ENCODE measurements at places on chromosomes 2 and 18.

DNA sequence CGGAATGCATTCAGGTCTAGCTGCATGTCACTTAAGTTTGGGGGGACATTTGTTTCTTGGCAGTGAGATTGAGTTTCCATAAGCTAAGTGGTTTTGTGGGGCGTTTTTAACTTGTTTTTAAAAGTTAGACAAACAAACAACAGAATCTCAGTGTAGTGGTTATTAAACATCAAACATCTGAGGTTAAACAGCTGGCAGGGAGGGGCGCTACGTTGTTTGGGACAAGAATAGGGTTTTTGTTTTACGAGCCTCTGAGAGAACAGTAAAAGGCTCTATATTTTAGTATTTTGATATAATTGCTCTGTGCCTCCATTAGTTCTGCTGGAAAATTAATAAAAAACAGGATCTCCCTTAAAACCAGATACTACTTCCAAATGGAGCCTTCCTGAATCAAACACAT lies 41.6 kb upstream of the TMEM177 start:
- no peak for DNase-seq

- no peak for DNase-seq
Observed at GRCh38 chr18:7415081-7415894, 151.8 kb upstream of the PTPRM start.

- no peak for DNase-seq
Observed at GRCh38 chr2:171553858-171554257, 31.6 kb downstream of the CYBRD1 start.

DNA sequence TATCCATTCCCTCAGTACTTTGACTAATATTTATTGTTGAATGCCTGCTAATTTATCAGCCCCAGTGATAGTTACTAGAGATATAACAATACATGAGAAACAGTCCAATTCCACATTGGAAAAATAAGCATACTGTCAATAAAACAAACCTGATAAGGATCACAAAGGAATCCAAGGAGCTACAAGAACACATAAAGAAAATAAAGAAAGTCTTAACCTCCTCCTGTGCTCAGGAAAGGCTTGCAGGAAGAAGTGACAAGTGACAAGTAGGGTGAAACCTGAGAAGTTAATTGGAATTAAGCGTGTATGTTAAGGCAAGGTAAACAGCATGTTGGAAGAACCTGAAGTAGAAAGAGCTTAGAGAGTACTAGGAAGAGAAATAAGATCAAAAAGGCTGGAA lies 20.3 kb upstream of the ASNSD1 start:
- DNase-seq: no peak

- no peak for DNase-seq
Observed at GRCh38 chr2:135203944-135204343, 151.9 kb downstream of the RAB3GAP1 start.

DNA sequence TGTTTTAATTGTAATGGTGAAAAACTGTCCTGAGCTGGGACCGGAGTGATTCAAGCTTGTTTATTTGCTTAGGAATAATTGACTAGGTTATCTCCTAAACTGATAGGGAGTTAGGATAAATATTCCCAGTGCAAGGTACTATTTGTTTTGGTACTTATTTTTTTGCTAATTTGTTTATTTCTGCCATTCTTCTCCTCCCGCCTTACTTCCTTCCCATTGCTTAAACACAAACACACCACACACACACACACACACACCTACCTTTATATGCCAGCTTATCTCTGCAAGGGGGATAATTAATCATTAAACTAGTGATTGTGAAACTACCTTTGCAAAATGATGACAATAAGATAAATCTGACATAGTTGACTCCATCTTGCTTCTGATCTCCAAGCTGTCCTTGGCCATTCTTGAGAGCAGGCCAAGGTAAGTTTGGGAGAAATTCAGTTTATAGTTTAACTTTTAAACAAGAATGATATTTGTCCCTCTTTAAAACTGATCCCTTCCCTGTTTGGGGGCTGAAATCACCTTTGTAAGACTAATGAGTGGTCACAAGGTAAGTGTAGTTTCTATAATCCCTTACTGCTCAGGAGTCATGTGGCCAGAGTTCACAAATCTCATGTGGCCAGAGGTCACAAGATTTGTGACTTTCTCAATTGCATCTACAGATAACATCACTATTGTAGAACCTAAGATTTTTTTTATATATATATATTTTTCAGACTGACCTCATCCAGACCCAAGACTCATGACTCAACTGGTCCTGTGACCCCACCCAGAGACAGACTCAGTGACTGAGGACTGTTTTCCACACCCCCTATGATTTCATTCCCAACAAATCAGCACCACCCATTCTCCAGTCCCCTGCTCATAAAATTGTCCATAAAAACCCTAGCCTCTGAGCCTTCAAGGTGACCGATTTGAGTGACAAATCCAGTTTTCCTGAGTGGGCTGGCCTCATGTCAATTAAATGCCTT lies 83.1 kb upstream of the LRRTM4 start:
- no peak for DNase-seq

DNA sequence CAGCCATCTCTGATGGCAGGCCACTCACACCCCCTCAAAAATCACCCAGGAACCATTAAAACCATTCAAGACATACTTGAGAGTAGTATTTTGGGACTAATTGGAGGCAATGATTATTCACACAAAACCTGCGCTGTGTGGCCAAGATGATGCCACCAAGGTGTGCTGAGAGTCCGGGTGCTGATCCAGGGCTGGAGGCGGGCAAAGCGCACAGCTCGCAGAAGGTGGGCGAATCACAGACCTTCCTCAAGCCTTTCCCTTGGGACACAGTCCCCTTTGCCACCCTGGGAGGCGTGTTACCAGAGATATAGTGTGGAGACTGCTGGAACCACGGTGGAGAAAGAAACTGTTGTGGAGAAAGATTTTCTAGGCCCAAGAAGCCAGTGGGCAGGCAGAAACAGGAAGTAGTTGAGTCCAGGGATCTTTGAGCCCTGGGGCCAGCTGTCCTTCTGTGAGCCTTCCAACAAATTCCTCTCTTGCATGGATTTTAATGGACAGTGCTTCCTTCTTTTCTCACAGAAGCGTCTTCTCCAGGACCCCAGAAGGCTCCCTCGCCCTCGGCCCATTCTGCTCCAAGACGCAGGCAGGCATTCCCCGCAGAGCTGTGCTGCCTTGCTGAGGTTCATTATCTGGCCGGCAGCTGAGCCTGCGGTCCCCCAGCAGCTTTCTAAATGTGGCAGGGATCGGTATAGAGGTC lies 8.0 kb downstream of the COPS9 start:
- DNase-seq: no peak

DNA sequence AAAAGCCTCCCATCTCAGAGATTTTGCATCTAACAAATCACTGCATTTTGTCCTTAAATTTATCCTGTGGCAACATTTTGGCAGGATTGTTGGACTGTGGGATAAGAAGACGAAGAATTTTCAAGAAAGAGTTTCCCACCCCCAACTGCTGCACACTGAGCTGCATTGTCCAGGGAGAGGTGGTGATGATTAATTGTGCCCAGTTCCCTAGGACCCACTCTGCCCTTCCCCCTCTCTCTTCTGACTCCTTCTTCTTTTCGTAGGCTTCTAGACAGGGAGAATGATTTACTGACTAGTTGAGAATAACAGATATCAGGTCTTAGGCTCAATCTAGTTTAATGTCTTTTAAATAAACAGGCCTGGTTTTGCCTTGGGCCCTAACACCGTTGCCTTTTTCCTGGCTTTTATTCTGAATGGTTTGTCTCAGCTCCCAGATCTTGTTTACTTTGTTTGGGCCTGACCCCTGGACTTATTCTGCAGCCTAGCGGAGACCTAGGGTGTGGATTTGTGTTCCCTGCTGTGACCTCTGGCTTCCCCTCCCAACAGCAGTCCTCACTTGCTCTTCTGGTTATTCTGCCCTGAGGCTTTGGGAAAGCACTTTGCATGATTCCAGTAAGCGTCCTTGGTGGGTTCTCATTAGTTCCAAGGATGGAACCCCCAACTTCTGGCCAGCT lies 233.3 kb downstream of the INSIG2 start:
- no peak for DNase-seq

DNA sequence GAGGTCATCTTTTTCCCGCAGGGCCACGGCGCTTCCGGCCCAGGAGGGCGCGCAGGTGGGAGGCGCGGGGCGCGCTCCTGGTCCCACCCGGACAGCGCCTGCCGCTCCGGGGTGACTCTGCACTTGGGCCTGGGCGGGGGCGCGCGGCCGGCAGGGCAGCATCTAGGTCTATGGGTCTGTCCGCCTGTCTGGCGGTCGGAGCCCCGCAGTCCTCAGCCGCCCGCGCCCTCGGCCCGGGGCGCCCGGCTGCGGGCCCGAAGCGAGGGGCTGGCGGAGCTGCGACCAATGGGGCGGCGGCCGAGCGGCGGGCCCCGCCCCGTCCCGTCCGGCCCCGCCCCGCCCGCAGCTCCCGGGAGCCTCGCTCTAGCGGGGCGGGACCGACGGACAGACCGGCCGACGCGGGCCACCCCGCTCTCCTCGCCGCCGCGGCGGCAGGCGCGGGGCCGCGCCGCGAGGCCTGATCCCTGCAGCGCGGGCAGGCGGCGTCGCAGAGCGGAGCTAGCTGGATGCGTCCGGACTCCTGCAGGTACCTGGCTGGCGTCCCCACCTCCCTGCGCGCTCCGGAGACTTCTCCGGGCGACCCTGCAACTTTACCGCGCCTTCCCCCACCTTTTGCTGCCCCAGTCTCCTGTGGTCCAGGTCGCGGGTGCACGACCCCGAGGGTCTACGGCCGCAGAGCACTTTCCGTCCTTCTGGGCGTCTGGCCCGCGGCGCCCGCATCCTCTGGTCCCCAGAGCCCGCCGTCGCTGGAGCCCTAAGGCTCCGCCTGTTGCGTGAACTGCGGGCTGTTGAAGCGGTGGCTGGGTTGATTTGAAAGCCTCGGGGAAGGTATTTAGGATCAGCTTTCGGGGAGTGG lies at the start of gene KCNS3:
Gene KCNS3 (plus strand): TSS at position 387 of the 856 bp plus-strand sequence. CDS start 52,342 bp downstream, outside the sequence.
- DNase-seq: no peak

GRCh38 chr2:122323927-122324326 lies 568.5 kb downstream of the TSN start:
- no peak for DNase-seq

- DNase-seq: no peak
Observed at GRCh38 chr18:35582899-35583558, 1.5 kb downstream of the GALNT1 start.

GRCh38 chr2:46050027-46050426 lies 247.2 kb upstream of the EPAS1 start:
- no peak for DNase-seq

DNA sequence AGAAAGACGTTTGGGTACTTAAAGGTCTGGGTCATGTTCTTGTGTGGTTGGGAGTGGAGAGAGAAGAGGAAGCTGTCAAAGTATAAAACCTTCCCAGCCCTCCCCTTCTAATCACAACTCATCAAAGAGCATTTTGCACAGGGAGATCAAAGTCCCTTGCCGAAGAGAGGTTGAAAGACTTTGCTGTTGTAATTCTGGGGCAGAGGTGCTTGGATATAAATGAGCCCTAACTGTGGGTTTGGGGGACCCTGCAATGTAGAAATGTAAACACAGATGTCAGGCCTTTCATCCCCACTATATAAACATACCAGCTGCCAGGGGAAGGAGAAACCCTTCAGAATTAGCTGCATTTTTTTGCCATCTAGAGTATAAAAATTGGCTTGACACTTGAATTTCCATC lies 182.1 kb downstream of the ETAA1 start:
- DNase-seq: no peak

DNA sequence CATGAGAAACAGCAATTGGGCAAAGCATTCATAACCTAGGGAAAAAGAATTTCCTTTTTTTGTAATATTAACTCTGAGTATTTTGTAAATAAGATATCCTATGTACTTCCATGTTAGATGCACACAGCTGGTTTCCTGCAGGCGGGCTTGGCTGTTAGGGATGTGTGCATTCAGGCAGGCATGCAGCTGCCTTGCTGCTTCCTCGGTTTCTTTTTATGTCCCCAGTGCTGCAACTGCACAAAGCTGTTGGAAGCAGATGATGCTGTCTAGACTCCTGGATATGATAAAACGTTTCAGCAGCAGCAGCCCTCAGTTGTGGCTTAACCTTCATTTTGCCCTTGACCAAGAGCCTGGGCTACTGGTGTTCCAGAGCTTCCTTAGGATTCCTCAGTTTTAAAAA lies 89.4 kb upstream of the EML6 start:
- no peak for DNase-seq

- no peak for DNase-seq
Observed at GRCh38 chr2:8548065-8548618, 133.7 kb upstream of the ID2 start.

DNA sequence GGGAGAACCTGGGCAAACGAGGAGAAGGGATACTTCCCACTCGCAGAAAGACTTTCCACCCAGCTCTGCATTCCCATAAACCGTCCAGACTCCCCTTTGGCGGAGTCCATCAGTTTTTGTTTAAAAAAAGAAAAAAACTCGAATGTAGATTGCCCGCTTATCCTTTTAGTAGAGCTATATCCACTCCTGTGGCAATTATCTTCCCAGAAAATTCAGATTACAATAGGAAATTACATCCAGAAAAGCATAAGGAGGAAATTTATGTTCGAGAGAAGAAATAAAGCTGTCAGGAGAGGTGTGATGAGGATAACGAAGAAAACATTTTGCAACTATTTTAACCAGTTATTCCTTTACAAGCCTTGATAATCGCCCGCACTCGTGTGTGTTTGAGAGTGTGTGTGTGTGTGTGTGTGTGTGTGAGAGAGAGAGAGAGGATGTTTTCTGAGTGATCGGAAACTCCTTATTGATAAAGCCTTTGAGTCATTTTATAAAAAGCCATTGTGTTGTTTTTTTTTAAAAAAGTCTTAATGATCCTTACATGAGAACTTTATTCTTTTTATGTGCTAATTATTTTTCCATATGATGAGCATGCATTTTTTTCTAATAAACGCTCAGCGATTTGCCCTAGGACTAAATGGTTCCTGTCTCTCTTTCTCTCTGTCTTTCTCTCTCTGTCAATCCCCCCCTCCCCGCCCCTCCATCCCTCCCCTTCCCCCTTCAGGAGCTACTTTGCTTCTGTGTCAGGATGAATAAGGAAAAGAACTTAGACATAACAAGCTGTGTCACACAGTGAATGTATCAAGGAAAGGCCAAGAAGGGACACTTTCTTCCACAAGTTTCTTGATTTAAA lies 1.1 kb upstream of the PPP3R1 start:
- no peak for DNase-seq

DNA sequence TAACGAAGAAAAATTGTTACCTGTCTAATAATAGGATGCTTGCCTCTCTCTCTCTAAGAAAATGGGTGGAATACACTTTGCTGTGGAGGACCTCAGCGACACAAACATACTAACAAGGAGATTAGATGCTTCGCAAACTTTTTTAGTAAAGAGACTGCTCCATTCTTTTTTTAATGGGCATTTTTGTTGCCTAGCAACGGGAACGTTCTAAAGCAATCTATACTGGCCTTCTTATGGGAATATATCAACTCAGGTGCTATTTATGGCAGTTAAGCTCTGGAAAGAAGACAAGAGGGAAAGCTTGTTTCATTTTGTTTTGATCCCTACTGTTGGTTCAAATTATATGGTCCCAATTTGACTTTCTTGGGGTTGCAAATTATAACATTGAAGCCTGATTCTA lies 86.8 kb upstream of the CBLN2 start:
- no peak for DNase-seq

- DNase-seq: peak; percentile 18
Observed at GRCh38 chr2:230987137-230988020, 8.5 kb upstream of the SPATA3 start.

- peak; percentile 46 for DNase-seq
Observed at GRCh38 chr2:85998071-85998991, 107.4 kb downstream of the POLR1A start.

GRCh38 chr2:187232749-187233148 lies 215.3 kb downstream of the CALCRL start:
- DNase-seq: no peak

GRCh38 chr18:55286257-55286825 lies 301.7 kb downstream of the TCF4 start:
- DNase-seq: no peak
